Activated naive CD4-positive, alpha-beta T cell treated with anti-CD3 and anti-CD28 coated beads, Interleukin-2, amount 50 U/mL, for 72 hours (primary cell): ENCODE measurements at places on chromosomes 16 and 17.

DNA sequence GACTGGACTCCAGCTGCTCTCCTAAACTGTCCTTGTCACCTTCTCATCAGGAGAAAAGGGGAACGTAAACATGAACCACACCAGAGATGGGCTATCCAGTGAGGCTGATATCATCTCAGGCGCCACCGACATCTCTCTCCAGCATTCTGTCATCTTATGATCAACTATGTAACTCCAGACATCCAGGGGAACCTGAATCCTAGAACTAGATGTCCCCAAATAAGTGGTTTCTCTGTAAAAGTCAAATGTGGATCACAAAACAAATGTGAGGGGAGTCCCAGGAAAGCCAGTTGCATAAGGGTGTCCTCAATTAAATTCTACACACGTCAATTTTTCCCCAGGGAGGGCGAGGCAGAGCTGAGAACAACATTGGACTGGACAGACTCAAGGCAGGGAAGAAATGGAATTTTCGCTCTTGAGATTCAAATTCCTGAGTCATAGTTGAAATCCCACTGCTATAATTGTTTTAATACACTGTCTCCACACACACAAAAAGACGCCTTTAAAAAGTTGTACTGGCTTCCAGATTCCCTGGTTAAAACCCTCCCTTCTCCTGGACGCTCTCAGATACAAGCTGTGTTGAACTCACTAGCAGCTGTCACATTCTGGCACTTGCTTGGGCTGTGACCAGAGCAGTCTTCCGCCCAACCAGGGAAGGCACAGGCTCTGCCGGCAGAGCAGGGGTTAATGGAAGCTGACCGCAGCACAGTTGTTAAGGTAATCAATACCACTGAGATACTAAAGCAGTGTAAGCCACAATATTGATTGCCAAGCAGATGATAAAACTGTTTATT, 62.6 kb downstream of the ZFHX3 start:
- DNase-seq = no peak

- DNase-seq = no peak
Measured at GRCh38 chr17:9181640-9182039, 160.3 kb downstream of the NTN1 start.

- DNase-seq = peak; percentile 31
Measured at GRCh38 chr16:28477311-28477920, 5.3 kb upstream of the NPIPB7 start.

- no peak for DNase-seq
Measured at GRCh38 chr17:35906191-35906925, 24.2 kb downstream of the RDM1 start.

DNA sequence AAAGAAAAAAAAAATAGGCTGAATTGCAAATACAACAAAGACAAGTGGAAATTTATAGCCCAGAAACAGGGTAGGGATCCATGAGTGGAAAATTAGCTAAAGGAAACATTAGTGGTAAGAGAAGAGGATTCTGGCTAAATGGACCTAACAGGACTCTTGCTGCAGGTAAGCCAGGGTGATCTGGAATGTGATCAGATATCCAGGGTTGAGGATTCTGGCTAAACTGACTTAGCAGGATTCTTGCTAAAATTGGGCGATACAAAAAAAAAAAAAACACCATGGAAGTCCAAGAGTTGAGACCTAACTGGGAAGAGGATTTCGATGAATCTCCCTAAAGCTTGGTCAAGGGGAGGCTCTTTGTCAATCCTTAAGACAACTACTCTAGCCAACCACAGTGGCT, 61.7 kb upstream of the ATF7IP2 start:
- DNase-seq = no peak

DNA sequence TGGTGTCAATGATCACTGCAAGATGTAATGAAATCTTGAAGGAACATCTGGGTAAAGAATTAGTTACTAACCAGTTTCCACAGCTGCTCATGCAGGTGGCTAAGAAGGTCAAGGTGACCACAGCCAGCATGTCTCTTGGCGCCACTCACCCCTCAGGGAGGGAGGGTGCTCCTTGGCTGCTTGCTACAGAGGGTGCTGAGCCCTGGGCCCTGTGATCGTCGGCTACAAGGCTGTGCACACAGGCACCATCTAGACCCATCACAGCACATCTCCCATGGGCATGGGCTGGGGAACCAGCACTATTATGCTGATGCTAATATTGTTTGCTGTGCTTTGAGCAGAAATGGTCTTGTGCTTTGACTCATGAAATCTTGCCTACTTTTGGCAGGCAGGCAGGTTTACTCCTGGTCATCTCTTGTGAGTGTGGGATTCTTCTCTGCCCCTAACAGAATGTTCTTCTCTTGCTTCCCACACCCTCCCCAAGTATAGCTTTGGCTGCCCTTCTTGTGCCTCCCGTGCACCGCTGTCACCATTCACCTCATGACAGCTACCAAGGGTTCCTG, 36.4 kb downstream of the TXNDC11 start:
- DNase-seq = no peak

GRCh38 chr16:30957456-30958174, at the start of gene SETD1A:
Gene SETD1A, plus strand, starts transcription at chr16:30957754. Its CDS starts 978 bp downstream, at chr16:30958732.
- DNase-seq = peak; percentile 95

- no peak for DNase-seq
Measured at GRCh38 chr16:87939562-87940423, 3.5 kb upstream of the CA5A start.

GRCh38 chr16:51141541-51141940, 9.5 kb downstream of the SALL1 start:
- DNase-seq = no peak

DNA sequence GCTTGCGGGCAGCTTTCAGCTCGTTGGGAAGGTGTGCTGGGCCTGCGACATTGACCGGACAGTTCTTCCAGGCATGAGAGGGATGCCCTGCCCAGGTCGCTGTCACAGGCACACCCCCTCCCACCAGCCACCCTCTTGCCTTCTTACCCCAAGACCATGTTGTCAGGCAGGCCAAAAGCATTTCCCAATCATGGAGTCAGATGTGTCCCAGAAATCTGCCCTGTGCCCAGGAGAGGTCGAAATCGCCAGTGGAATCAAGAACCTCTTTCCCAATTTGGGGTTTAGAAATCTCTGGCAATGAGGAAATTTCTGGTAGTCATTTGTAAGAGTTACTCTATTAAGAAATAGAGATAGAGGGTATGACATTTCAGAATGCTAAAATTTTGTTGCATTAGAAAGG, 177.1 kb downstream of the RAB11FIP4 start:
- DNase-seq = no peak

- no peak for DNase-seq
Measured at GRCh38 chr17:1217089-1217385, 37.3 kb upstream of the ABR start.

- DNase-seq = no peak
Measured at GRCh38 chr16:27712251-27712711, 162.3 kb downstream of the KATNIP start.

- no peak for DNase-seq
Measured at GRCh38 chr17:82570277-82570676, 50.7 kb downstream of the FOXK2 start.

GRCh38 chr16:88486398-88487123, 33.5 kb downstream of the ZFPM1 start:
- no peak for DNase-seq

DNA sequence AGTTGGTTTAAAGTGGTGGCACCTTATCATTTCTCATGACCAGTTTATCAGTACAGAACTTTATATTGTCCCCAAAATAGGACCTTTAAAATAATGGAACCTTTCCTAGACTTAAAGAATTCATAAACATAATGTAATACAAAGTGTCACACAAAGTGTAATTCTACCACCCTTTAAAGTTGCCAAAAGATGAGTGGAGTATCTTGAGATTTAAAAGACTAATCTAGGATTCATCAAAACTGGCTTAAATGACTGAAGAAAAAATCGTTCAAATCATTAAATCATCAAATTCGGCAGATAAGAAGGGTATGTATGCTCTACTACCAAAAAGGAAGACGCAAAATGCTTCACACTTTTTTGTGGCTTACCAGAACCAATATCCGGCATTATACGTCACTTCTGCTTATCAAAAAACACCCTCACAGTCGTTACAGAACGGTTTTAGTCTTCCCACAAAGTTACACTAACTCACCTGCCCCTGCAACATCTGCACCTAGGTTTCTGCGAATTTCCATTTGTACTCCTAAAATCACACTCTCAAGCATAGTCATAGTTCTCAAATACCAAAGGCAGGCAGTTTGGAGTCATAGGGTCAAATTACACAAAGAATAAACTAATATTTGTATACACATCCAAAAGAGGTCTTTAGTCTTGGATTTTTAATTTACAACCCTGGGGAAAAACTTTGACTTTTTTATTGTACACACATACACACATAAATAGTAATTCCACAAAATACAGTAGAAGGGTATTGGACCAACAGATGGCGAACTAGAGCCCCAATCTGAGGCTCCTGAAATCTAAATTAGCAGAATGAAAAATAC, 1.4 kb upstream of the KANSL1 start:
- no peak for DNase-seq

DNA sequence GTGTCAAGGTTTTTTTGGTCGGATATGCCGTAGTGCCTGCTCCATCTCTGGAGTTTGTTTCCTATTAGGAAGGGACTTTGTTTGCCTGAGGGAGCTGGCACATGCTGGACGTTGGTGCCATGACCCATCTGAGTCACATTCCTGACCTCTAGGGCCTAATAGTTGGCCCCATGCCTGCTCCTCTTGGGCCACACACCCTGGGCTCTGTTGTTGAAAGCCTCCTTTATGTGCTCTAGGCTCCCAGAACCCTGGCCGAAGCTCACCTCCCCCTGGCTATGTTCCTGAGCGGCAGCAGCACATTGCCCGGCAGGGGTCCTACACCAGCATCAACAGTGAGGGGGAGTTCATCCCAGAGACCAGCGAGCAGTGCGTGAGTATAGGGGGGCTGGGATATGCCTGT, 18.4 kb downstream of the LIMD2 start:
- DNase-seq = no peak

DNA sequence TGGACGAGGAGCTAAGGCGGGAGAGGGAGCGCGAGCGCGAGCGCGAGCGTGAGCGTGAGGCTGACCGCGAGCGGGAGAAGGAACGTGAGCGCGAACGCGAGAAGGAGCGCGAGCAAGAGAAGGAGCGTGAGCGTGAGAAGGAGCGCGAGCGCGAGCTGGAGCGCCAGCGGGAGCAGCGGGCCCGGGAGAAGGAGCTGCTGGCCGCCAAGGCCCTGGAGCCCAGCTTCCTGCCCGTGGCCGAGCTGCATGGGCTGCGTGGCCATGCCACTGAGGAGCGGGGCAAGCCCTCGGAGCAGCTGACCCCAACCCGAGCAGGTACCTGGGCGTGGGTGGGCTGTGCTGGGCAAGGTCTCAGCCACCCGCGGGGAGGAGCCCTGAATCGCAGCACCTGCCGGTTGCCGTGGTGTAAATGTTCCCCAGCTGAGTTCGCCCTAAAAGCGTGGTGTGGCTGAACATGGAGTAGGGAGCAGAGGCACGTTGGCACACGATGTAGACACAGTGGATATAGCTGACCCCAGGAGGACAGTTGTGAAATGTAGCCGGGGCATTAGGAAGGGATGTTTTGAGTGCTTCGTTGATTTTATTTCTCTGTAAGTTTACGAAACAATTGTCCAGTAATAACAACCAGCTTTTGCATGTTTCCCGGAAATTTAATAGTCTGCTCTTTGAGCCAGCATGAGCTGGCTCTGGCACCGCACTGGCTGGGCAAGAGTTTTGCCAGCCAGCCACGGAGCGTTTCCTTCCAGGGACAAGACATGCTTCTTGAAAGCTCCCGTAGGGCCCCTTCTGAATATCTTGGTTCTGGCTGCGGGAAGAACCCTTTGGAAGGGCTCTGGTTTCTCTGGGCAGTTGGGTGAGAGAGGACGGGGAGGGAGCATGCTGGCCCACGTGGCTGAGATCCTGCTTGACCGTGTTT, 32.1 kb downstream of the GINS2 start:
- no peak for DNase-seq

DNA sequence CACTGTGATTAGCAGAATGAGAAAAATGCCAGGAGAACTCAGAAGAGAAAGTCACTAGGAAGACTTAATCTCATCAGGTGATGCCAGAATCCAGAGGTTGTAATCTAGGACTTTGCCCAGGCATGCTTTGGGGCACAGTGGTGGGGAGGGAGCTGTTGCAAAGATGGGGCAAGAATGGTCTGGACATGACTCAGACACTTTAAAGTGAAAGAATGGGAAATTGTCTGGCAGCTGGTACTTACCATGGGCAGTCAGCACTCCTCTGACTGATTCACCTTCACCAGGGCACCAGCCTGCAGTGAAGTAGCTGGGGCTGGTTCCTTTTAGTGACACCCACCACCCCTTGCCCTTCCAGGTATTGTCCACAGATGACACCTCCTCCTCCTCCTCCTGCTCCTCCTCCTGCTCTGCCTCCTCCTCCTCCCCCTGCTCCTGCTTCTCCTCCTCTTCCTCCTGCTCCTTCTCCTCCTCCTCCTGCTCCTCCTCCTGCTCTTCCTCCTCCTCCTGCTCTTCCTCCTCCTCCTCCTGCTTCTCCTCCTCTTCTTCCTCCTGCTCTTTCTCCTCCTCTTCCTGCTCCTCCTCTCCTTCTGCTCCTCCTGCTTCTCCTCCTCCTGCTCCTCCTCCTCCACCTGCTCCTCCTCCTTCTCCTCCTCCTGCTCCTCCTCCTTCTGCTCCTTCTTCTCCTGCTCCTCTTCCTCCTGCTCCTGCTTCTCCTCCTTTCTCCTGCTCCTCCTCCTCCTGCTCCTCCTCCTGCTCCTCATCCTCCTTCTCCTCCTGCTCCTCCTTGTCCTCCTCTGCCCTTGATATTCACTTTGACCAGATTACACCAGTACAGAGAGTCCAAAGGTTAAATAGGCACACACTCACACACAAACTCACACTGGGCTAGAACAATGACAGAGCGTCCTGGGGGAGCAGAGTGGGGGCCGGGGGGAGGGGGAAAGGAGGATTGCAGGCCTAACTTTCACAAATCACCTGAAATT, at the start of gene CHD9NB:
CHD9NB (minus strand) TSS at position 379 of the 983 bp plus-strand sequence. CDS start 8,739 bp downstream, outside the sequence.
- DNase-seq = peak; percentile 57

DNA sequence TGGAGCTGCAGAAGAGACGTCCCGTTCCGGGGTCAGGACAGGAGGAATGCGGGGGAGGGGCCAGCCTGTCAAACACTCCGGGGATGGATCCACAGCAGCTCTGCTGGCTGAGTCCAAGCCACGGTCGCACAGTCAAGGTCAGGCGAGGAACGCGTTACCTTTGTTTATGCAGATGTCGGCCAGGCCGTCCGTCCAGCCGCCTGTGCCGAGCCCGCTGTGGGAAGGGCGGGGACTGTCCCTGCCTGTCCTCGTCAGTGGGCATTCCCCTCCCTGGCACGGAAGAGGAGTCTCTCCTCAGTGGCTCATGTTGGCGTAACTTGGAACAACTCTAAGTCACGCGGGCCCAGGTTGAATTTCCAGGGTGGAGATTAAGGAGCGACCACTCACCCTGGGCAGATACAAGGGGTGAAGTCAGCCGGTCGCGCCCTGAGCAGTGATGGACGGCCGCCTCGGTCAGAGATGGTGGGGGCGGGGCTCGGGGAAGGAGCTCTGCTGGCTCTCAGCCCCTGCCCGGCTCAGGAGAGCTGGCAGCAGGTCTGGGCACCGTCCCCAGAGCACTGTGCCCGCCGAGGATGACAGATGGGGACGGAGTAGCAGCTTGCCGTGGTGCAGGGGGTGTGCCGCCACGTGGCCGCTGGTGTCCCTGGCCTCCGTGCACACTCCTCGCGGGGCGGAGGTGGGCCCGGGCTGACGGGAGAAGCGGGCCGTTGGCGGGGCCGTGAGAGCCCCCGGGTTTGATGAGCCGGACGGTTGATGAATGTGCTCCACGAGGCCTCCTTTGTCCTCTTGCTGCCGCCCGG, 7.3 kb downstream of the CACNA1H start:
- no peak for DNase-seq

GRCh38 chr16:30604316-30604947, 5.8 kb downstream of the ZNF689 start:
- DNase-seq = no peak
